ENCODE measurements at places on chromosomes 3 and 15.
A peak's percentile ranks its signal among the peaks of the same experiment; 100 is the strongest.

DNA sequence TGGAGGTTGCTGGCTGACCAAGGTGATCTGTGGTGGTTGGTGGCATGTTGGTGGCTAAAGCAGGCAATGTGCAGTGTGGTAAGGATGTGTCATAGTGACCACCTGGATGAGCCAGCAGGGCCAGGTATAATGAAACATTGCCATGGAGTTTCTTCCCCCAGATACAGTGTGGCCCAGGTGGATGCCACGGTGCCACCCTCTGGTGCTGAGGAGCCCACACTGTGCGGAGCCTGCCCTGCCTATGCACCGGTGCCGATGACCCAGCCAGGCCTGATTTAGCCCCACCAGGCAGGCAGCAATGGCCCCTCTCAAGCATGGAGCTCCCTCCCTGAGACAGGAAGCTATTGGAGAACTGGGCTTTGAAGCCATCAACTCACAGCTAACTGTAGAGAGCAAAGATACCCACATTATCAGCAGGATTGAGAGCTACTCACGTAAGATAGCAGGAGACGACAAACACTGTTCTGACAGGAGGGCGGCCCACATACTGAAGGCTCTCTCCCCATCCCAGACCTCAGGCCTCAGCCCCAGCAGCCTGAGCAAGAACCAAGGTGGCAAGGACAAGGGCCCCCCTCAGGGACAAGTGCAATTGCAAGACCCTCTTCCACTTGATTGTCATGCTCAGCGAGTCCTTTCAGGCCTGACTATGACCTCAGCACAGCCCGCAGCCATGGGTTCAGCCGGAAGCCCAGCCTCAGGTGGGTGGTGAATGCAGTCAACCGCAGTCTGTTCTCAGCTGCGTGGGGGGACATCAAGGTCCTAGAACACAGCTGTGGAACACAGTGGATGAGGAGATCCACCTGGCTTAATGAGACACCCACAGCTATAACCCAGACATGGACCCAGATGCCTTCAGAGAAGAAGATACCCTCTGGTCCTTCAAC lies 82.8 kb upstream of the CDV3 start:
- DNase-seq, result no peak

DNA sequence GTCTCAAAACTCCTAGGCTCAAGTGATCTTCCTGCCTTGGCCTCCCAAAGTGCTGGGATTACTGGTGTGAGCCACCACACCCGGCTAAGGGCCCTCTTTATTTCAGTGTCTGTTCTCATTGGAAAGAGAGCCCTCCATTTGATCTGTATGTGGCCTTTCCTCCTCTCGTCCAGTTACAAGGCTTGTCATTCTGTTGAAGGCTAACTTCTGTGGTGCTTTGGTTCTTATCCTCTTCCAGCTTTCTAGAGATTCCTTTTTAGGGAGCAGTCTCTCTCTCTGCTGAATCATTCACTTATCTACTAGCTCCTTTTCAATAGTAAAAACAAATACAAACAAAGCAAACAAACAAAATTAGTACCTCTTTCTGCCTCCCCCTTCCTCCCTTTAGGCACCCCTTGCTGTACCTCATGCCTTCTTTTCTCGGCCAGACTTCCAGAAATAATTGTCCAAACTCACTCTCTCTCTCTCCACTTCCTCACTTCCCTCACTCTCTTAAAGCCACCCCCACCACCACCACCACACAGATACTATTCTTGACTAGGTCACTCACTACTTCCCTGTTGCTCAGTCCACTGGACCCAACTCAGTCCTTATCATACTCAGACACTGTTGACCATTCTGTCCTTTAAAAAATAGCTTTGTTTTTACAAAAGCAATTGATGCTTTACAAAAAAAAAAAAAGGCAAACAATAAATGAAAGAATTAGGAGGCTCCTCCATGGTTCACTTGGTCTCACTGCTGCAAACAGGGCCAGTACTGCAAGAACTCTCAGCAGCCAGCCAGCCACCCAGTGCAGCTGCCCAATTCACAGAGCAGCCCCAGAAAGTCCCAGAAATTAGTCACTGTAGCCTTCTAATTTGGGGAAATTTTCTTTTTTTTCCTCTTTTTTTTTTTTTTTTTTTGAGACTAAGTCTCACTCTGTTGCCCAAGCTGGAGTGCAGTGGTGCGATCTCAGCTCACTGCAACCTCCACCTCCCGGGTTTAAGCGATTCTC lies 31.7 kb upstream of the RAB11A start:
- no peak for DNase-seq

GRCh38 chr15:65869954-65870871 lies 922 bp downstream of the RAB11A start:
- peak; percentile 17 for DNase-seq

GRCh38 chr3:43766672-43767465 lies 76.1 kb downstream of the ABHD5 start:
- DNase-seq, result no peak

- DNase-seq, result no peak
Observed at GRCh38 chr3:59566481-59566975, 516.7 kb upstream of the CFAP20DC start.

- no peak for DNase-seq
Observed at GRCh38 chr3:64081235-64081630, 57.9 kb upstream of the PSMD6 start.

DNA sequence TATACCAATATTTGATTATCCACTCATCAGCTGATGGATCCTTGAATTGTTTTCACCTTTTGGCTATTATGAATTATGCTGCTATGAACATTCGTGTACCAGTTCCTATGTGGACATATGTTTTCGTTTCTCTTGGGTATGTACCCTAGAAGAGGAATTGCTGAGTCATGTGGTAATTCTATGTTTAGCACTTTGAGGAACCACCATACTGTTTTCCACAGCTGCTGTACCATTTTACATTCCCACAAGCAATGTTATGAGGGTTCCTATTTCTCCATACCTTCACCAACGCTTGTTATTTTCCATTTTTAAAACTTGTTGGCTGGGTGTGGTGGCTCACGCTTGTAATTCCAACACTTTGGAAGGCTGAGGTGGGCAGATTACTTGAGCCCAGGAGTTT lies 62.9 kb downstream of the RPLP1 start:
- no peak for DNase-seq

GRCh38 chr3:13115991-13116390 lies 42.8 kb upstream of the IQSEC1 start:
- DNase-seq, result no peak

DNA sequence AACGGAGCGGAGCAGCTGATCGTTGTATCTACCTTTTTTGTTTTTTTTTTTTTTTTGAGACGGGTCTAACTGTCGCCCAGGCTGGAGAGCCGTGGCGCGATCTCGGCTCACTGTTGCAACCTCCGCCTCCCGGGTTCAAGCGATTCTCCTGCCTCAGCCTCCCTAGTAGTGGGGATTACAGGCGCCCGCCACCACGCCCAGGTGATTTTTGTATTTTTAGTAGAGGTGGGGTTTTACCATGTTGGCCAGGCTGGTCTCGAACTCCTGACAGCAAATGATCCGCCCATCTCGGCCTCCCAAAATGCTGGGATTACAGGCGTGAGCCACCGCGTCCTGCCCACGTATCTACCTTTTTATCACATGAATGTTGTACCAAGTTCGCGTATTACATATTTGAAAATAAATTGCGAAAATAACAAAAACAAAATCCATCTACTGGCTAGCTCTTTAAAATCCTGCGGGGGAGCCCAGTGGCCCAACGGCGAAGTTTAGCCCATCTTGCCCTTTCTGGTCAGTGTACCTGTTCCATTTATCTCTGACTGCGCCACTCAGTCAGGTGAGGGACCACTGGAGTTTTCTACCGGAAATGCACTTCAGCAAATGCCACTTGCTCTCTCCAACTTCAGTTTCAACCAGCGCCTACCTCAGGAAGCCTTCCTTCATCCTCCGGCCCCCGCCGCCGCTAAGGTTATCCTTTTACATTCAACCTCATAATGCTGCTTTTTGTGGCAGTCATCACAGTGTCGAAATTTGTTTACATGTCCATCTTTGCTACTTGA lies 1.2 kb upstream of the EIF3J start:
- no peak for DNase-seq

GRCh38 chr3:17949101-17949500 lies 206.7 kb upstream of the TBC1D5 start:
- no peak for DNase-seq

DNA sequence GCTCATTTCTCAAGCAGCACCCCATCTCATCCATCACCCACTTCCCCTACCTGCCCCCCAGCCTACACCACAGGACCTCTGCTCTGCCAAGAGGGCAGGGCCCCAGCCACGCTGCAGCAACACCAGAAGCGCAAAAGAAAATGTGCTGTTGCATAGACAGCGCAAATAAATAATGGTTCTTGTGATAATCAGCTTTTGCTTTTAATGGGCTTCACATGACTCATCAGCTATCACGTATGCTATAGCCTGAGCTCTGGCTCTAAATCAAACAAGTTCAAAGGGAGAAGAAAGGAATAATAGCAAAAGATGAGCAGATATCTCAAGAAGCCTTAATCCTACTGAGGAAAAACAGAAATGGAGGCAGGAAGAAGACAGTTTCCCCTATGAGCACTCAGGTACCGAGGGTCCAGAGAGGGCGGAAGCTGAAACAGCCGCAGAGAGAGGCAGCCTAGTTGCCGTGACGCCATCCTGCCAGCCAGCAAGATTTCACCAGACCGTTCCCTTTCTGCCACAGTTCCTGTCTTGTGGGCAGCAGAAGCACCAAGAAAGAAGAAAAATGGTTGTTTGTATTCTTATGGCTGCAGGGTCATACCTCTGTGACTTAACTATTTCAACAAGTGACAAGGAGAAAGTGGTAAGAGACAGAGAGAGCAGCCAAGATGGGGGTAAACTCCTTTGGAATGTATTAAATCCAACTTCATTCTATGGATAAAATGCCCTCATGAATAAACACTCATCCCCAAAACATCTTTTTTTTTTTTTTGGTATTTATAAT lies 22.0 kb downstream of the RAB27A start:
- no peak for DNase-seq

- no peak for DNase-seq
Observed at GRCh38 chr3:195540511-195540910, 2.6 kb downstream of the PPP1R2 start.

DNA sequence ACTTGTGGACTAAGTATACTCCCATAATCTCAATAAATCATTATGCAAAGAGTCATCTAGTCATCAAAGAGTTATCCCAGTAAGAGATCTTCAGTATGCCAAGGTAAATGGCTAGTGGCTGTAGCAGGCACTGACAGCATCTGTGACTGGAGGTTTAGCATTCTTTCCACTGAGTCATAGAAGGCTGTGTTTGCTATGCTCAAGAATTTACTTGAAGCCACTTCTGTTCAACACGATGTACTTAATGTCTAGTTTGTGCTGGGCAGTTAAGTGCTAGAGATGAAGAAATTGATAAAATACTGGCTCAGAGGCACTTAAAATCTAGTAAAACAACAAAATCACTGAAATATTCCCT lies 13.0 kb downstream of the ZBED2 start:
- no peak for DNase-seq

GRCh38 chr3:81910244-81910852 lies 148.9 kb upstream of the GBE1 start:
- DNase-seq, result no peak

DNA sequence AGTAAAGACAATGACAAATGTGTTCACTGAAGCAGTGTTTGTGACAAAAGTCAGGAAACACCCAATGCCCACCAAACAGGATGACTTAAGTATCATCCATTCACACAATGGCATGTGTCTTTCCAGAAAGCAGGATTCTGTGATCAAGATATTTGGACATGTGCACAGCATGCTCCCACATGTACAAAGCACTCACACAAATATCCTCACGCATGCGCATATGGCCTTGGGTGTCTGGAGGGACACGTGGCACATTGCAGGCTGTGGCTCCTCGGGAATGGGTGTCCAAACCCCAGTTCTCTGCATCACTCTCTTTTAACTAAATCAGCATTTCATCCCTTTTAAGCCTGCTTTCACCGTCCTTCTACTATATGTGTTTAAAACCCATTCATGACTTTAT lies 130.5 kb downstream of the KLF13 start:
- DNase-seq, result no peak

DNA sequence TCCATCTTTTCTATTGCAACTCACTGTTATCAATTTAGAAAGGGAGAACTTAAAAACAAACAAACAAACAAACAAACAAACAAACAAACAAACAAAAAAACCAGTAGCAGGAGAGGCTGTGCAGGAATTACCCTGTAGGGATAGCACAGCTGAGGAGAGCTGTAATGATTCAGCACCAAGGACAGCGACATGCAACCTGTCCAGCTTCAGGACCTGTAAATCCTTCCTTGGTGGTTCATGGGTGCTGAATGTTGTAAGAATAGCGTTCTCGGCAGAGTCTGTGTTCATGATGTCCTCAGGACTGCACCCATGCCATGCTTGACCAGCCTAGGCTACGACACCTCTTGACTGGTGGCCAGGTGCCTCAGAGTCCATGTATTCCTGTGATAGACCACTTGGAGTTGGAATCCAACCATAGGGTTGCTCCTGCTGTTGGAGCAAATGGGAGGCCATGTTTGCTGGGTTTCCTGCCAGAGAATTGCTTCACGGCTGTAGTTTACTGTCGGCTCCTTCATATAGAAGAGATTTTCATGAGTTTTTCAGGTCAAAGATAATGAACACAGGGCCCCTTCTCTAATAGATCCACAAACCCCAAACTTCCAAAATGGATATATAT lies 65.9 kb downstream of the CACNA2D3 start:
- peak; percentile 6 for DNase-seq

- DNase-seq, result no peak
Observed at GRCh38 chr3:175659670-175660350, 800.7 kb downstream of the NAALADL2 start.

- no peak for DNase-seq
Observed at GRCh38 chr3:30704931-30705890, 98.8 kb downstream of the TGFBR2 start.
